Sigmoid colon (tissue), 7 donors: ENCODE measurements at places on chromosomes 7 and 10. TPM values are rescaled to one million over a fixed set of nuclear protein-coding genes. Genes with fewer than 3 reads are reported as not detected.

Gene AQP1
- total RNA-seq = 114 TPM

Gene TCAF2
- 2.1 TPM for total RNA-seq

GRCh38 chr10:48240196-48240595 lies 34.3 kb downstream of the FRMPD2 start:
- no peak for DNase-seq
- H3K4me1 ChIP-seq = no peaks in the 10 kb centered on the region
- no peaks in the 10 kb centered on the region for H3K36me3 ChIP-seq
- H3K4me3 ChIP-seq = no peak overlapping the region
- H3K27me3 ChIP-seq = no peaks in the 10 kb centered on the region

Gene OIT3
- not detected for total RNA-seq

- no peak overlapping the region for H3K4me3 ChIP-seq
- DNase-seq = no peak
- H3K27ac ChIP-seq = peak overlapping the region; percentile 50
- H3K4me1 ChIP-seq = no peaks in the 10 kb centered on the region
These were observed 95.5 kb downstream of the CTBP2 start for GRCh38 chr10:125064681-125065492.

Gene UNCX
- total RNA-seq = not detected

DNA sequence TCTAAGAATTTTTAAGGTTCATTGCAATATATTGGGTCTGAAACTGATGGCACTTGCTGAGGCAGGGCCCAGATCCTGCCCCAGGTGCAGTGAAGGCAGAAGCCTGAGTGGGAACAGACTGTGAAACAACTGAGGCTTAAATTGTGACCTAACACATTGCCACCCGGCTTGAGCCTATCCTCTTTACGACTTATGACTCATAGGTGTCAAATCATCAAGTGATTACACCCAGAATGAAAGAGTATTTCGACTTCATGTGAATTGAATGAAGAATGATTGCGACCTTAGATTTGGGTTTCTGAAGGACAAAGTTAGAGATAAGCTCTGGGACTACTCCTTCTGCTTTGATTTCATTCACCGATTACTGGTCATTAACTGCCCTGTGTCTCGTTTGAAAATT lies 200.9 kb downstream of the CREB5 start:
- H3K27me3 ChIP-seq = no peaks in the 10 kb centered on the region
- no peak for DNase-seq
- H3K4me1 ChIP-seq = peaks cover 5% of the 10 kb centered on the region
- H3K36me3 ChIP-seq = no peaks in the 10 kb centered on the region
- no peak overlapping the region for H3K27ac ChIP-seq
- no peak overlapping the region for H3K4me3 ChIP-seq

DNA sequence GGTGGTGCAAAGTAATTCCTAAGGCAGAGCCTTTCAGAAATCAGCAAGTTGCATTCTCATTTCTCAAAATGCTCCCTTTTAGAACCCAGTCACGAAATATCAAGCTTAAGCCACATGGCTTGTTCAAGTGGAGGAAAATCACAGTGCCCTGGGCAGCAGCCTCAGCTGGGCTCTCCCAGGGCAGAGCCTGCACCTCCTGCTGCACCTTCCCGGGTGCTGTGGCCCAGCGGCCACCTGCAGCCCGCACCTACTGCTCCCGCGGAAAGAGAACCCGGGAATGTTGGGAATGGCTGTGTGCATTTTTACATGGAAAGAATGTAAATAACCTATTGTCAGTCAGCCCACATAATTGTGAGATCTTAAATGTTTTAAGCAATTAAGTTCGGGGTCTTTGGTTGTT lies 396.5 kb upstream of the VSTM2A start:
- H3K4me1 ChIP-seq = no peaks in the 10 kb centered on the region
- no peak for DNase-seq
- no peak overlapping the region for H3K27ac ChIP-seq
- no peak overlapping the region for H3K4me3 ChIP-seq

- H3K4me3 ChIP-seq = no peak overlapping the region
- DNase-seq = no peak
- peak overlapping the region; percentile 73 for H3K27ac ChIP-seq
- H3K27me3 ChIP-seq = no peaks in the 10 kb centered on the region
These were observed 96.0 kb downstream of the HTR5A start for GRCh38 chr7:155166108-155166507.

DNA sequence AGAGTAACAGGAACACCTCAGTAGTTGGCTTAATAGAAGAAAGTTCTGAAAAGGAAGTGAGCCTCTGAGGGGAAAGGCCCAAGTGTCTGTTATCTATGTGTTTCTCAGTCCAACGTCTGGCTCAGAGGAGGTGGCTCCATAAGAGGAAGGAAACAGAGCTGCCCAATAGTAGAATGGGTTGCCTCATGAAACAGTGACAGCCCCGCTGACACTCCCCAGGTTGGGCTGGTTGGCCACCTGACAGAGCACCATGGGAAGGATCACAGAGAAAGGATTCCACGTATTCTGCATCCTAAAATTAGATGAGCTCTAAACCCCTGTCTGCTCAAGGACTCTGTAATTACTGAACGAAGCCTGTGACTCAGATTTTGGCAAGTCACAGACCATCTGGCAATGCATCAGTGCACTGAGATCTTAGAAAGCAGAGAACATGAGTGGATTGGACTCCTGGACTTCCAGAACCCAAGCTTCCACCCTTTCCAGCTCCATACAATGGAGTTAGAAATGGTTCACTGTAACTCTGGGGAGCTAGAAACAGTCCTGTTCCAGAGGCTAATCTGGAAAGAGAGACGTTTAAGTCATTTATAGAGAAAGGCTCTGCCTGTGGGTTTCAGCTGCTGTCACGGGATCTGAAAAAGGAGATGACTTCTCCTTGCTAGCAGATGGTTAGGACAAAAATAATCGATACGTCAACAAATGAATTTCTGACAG lies 2.9 kb downstream of the PKD2L1 start:
- H3K36me3 ChIP-seq = no peaks in the 10 kb centered on the region
- H3K4me1 ChIP-seq = no peaks in the 10 kb centered on the region
- no peak for DNase-seq
- H3K4me3 ChIP-seq = no peak overlapping the region
- H3K27ac ChIP-seq = no peak overlapping the region
- H3K27me3 ChIP-seq = peaks cover 34% of the 10 kb centered on the region
